ENCODE measurements at places on chromosomes 4 and X. TPM values are rescaled to one million over a fixed set of nuclear protein-coding genes. Genes with fewer than 3 reads are reported as not detected.

The GDPD2 gene
- not detected for total RNA-seq

The UGT2B11 gene
- total RNA-seq: not detected

The LNX1 gene
- 3.4 TPM for total RNA-seq

The L1CAM gene
- total RNA-seq: 45.7 TPM

The MAP7D2 gene
- 0.03 TPM for total RNA-seq

The ACOT9 gene
- 59.0 TPM for total RNA-seq

The GPR143 gene
- not detected for total RNA-seq

The MMRN1 gene
- not detected for total RNA-seq

The USP27X gene
- total RNA-seq: 0.68 TPM

The RBM46 gene
- total RNA-seq: 0.53 TPM

The MAGEE2 gene
- not detected for total RNA-seq

Data from A375 (cell line).